ENCODE measurements at places on chromosomes 6 and 20. TPM values are rescaled to one million over a fixed set of nuclear protein-coding genes. Genes with fewer than 3 reads are reported as not detected.

GRCh38 chr6:124441450-124441849, 520.8 kb upstream of the RNF217 start:
- no peak overlapping the region for H3K4me3 ChIP-seq
- H3K27me3 ChIP-seq = no peaks in the 10 kb centered on the region
- DNase-seq = no peak

DNA sequence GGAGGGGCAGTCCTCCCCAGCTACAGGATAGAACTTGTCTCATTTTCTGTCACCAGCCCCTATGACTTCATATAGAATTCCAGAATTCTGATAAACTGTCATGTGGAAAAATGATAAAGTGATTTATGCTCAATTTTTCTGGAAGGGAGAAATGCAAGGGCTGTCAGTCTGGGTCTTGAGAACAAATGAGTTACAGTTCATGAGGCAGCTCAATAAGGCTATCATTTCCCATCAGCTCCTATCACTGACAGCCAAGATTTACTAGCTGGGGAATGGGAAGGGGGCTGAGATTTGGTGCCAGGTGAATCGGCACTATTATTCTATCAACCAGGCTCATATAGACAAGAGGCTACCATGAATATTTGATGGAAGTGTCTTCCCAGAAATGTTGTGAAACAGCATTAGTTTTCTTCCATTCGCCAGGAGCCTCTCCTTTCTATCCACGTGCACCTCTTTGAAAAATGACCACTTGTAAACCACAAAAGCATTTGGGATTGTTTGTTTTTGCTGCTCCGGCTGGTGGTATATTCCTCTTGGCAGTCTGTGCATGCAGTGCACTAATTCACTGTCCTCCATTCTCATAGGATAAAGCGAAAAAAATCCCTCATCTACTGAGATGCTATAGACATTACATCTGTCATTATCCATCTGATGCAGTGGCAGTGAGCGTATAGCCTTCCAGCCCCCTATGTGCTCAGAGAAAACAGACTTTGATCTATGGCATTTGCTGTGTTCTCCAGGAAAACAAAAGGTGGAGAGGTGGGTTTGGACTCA, 528.7 kb upstream of the RNF217 start:
- peak overlapping the region; percentile 80 for H3K27ac ChIP-seq
- H3K4me1 ChIP-seq = peaks cover 50% of the 10 kb centered on the region
- H3K36me3 ChIP-seq = no peaks in the 10 kb centered on the region
- no peak overlapping the region for H3K4me3 ChIP-seq
- no peak for DNase-seq

- H3K27ac ChIP-seq = no peak overlapping the region
- peaks cover 24% of the 10 kb centered on the region for H3K27me3 ChIP-seq
- DNase-seq = no peak
- H3K4me1 ChIP-seq = peaks cover 7% of the 10 kb centered on the region
Observed at GRCh38 chr20:46122071-46122470, 4.0 kb downstream of the CD40 start.

CLPSL2 gene
- not detected for total RNA-seq

NNAT gene
- 14.9 TPM for total RNA-seq

DNA sequence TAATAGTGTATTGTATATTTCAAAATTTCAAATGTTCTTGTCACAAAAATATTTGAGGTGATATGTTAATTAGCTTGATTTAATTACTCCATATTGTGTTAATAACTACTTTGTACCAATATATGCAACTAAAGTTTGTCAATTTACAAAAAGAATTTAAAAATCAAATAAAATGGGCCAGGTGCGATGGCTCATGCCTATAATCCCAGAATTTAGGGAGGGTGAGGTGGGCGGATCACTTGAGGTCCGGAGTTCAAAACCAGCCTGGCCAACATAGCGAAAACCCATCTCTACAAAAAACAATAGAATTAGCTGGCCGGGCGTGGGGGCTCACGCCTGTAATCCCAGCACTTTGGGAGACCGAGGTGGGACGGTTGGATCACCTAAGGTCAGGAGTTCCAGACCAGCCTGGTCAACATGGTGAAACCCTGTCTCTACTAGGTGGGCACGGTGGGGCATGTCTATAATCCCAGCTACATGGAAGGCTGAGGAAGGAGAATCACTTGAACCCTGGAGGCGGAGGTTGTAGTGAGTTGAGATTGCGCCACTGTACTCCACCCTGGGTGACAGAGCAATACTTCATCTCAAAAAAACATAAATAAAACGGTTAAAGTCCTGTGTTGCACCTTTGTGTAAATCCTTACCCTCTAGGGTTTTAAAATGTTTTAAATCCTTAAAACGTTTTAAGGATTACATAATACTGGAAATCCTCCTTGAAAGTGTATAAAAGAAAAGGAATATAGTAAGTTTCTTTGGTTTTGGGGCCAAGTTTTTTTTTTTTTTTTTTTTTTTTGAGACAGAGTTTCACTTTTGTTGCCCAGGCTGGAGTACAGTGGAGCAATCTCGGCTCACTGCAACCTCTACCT, 4.0 kb downstream of the HSPA1B start:
- H3K4me3 ChIP-seq = peak overlapping the region; percentile 88
- no peak for DNase-seq
- H3K27me3 ChIP-seq = no peaks in the 10 kb centered on the region

DNA sequence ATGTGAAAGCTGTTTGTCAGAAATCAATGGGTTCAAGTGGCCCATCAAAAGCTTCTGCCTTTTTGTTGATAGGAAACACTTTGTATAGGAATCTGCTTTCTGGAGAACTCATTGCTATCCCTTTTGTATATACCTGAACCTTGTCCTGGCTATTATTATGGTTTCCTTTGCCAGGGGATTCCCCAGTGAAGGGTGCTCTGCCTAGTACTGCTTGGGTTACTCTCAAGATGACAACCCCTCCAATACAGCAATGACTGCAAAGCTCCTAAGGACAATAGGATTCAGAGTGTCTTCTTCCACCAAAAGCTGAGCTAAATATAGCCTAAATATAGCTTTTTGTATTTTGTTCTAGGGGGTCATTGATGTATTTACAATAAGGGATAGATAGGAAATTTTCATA, 54.0 kb upstream of the PTPRK start:
- no peaks in the 10 kb centered on the region for H3K36me3 ChIP-seq
- H3K27me3 ChIP-seq = no peaks in the 10 kb centered on the region
- H3K4me1 ChIP-seq = peaks cover 66% of the 10 kb centered on the region
- DNase-seq = no peak

- DNase-seq = no peak
- peak overlapping the region; percentile 95 for H3K27ac ChIP-seq
- H3K4me1 ChIP-seq = peaks cover 48% of the 10 kb centered on the region
Observed at GRCh38 chr20:5168651-5169396, 42.0 kb downstream of the CDS2 start.

GRCh38 chr6:82083646-82084045, 163.9 kb downstream of the IBTK start:
- peaks cover 26% of the 10 kb centered on the region for H3K4me1 ChIP-seq
- no peak for DNase-seq
- no peak overlapping the region for H3K4me3 ChIP-seq
- H3K27ac ChIP-seq = no peak overlapping the region
- H3K27me3 ChIP-seq = no peaks in the 10 kb centered on the region
- H3K36me3 ChIP-seq = no peaks in the 10 kb centered on the region

APCDD1L gene
- 2.4 TPM for total RNA-seq

OR12D3 gene
- total RNA-seq = not detected

ACTL10 gene
- 0.52 TPM for total RNA-seq

- H3K36me3 ChIP-seq = no peaks in the 10 kb centered on the region
- no peak for DNase-seq
Observed at GRCh38 chr20:42113236-42113635, 495.1 kb upstream of the CHD6 start.

Measured in osteocyte (in vitro differentiated cells).